Effector memory CD8-positive, alpha-beta T cell (primary cell): ENCODE measurements at places on chromosomes 3 and 15.
A peak's percentile ranks its signal among the peaks of the same experiment; 100 is the strongest.

- no peak for DNase-seq
Measured at GRCh38 chr3:39541917-39542329, 74.4 kb downstream of the MOBP start.

DNA sequence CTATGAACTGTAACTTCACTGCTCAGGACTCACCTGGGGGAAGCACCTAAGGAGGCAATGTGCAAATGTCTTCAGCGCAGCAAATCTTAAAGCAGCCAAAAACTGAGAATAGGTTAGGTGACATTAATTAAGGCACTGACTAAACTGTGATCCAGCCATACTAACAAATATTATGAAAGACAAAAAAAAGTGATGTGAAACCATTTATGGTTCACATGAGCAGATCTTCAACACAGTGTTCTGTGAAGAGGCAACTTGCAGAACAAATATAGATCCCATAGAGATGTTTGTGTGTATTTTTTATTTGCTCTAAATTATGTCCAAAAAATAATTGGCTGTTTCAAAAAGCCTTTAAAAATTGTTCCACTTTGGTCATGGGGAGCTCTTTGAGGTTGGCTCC, 24.1 kb upstream of the MITF start:
- DNase-seq = no peak

DNA sequence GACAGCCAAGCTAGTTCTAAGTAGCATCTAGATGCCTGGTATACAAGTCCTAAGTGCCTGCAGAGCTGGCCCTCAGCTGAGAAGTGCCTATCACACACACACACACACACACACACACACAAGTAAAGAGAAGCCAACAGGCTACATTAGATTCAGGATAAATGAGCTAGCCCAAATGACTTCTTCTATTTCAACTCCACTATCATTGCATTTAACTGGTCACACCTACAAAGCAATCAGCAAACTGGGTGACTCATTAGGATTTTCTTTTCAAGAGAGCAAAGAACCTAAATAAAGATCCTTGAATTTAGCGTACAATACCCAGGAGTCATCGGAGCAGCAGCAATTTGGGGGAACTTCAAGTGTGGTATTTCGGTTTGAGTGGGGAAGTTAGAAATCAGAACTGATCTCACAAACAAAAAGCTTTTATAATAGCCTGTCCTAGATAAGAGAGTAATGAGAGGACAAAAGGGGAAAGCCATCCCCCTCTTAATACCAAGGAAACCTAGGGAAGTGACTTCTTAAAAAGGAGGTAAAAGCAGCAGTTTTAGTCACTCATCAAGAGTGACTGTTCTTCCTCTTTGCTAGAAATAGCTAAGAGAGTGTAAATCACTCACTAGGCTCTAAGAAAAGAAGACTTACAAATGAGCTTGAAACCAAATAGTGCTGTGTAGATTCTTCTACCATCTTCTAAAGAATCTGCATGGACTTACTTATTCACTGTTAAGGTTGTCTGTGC, 112.7 kb downstream of the TNIK start:
- no peak for DNase-seq

GRCh38 chr3:195080125-195080524, 190.8 kb downstream of the XXYLT1 start:
- no peak for DNase-seq

- no peak for DNase-seq
Measured at GRCh38 chr3:141174674-141175073, 57.0 kb upstream of the PXYLP1 start.

GRCh38 chr3:134680796-134681521, 30.1 kb upstream of the KY start:
- no peak for DNase-seq

GRCh38 chr3:187783098-187783497, 37.8 kb upstream of the BCL6 start:
- DNase-seq = no peak

GRCh38 chr3:80060664-80061063, 292.9 kb upstream of the ROBO1 start:
- DNase-seq = no peak

- DNase-seq = no peak
Measured at GRCh38 chr3:128307781-128308469, 154.6 kb downstream of the EEFSEC start.

- no peak for DNase-seq
Measured at GRCh38 chr3:194565597-194566190, 67.5 kb downstream of the TMEM44 start.

- no peak for DNase-seq
Measured at GRCh38 chr3:63960048-63960711, 48.0 kb upstream of the SCAANT1 start.

GRCh38 chr3:55491296-55491816, 4.2 kb upstream of the WNT5A start:
- DNase-seq = no peak

DNA sequence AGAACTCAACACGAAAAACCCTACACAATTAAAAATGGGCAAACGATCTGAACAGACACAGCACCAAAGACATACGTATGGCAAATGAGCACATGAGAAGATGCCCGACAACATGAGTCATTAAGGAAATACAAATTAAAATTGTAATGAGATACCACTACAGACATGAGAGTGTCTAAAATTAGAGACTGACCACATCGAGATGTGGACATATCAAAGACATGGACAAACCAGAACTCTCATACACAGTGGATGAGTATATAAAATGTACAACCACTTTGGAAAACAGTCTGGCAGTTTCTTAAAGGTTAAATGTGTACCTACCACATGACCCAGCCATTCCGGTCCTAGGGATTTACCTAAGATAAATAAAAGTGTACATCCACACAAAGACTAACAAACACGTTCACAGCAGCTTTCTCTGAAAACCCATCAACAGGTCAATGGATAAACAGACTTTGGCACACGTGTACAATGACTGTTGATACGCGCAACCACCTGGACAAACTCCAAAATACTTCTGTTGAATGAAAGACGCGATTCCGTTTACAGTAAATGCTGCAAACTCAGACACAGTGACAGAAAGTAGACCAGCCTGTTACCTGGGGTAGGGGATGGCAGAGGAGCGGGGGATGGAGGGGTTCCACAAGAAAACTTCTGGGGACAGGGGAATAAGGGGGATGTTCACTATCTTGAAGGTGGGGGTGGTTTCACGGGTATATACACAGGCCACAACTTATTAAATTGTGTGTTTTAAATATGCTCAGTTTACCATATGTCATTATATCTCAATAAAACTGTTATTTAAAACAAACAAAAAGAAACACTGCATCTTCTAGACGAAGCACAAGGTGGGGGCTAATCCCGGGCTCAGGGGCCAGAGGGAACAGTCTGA, 2.1 kb downstream of the TNK2 start:
- no peak for DNase-seq

GRCh38 chr3:138971766-138972320, 24.8 kb downstream of the FOXL2NB start:
- DNase-seq = no peak

DNA sequence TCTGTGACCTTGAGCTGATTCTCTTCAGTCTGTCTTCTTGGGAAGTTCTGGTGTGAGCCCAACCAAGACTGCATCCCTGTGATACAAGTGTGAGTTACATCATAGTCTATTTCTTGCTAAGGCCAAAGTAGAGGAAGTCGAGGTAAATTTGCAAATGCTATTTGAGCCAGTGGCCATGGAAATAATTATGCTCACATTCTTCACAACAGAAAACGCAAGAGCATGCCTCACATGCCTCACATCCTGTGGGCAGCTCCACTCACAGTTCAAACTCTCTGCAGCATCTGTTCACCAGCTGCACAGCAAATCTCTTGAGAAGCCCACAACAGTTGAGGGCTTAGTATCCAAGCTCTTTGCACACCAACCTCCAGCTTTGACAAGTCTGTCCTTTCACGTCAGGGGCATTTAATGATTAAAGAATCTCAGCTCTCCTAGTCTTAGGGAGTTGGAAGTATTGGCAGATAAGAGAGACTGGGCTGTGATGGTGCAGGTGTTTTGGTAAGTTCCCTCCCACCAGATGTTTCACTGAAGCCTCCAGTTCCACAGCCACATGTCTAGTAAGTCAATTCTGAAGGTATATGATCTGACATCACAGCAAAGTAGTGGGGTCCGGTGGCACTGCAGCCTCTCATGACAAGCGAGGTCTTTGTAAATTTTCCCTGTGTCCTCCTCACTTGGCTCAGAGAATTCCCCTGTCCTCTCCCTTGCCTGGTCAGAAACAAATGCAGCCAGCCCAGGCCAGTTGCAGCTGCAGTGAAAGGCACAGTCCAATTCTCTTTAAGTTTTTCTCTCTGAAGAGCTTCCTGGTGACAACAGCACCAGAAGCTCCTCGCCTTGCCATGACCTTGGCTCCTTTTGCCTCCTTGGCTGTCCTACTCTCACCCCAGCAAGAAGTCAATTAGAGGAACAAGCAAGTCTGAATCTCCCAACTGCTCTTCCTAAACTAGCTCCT, 166.1 kb downstream of the SSR3 start:
- no peak for DNase-seq

DNA sequence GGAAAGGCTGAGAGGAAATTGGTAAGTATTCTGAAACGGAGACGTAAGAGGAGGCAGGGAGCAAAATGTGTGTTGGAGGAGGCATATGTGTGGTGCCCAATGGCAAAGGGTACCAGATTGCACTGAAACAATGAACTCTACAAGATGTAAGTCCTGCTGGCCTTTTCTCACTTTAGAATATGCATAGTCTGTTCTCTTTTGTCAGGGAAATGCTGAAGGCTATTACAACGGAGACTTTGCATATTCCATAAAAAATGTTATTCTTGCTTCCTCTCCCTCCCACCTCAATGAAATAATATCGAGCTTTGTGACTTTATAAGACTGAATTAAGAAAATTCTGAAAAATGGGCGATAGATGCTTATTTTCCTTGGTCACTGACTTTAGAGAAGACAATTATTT, 85.9 kb downstream of the PEX5L start:
- DNase-seq = no peak

- no peak for DNase-seq
Measured at GRCh38 chr3:38141952-38142273, 3.5 kb downstream of the MYD88 start.

DNA sequence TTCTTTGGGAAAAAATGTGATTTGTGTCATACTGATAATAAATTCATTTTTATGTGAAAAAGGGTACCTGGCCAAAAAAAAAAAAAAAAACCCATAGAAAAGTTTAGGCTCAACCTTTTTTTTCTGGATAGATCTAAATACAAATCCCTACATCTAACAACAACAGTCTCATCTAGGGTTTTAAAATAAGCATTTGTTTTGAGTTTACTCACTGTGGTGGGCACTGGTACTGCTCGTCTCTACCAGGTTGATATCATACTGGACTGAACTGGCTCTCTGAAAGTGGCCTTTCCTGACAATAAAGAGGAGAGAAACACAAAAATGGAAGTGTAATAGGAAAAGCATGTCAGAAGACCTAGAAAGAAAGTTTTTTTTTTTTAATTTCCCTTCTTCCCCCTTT, 52.0 kb downstream of the FBXO22 start:
- DNase-seq = no peak

DNA sequence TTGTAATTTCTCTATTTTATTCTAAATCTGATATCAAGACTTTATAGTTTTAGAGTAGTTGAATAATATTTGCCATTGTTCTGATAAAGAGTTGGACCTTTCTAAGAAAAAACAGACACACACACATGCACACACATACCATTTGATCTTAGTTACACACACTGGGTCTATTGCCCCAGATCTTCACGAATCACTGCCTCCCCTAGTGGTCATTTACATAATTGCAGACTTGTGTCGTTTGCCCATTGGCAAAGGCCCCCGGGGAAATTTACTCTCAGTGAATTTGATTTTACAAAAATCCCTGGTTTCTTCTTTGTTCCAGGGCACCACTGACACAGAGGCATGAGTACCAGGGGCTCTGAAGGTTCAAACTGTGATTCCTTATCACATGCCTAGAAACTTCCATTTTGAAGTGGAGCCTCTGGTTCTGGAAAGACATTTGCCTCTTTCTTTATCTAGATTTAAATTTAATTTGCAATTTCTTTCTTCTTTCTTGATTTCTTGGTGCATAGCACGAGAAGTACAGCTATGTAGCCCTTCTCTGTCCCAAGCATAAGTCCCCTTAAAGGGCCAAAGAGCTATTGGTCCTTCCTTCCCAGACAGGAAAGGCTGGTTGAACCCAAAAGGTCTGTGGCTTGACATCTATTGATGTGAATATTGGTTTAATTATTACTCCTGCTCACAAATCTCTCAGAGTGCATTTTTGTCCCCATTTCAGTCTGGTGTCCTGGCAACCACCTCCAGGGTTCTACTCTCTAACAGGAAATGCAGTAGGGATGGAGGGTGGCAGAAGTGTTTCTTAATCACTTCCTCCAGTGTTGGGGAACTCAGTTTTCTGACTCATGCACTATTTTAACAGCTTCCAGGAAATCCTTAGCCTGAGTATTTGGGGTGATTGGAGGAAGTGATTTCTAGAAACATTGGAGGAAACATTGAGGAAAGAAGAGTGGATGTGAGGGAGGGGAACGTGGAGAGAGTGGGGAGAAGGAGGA, 32.4 kb upstream of the SLC6A11 start:
- peak; percentile 27 for DNase-seq

GRCh38 chr3:174758943-174759342, 100.2 kb upstream of the NAALADL2 start:
- DNase-seq = no peak

DNA sequence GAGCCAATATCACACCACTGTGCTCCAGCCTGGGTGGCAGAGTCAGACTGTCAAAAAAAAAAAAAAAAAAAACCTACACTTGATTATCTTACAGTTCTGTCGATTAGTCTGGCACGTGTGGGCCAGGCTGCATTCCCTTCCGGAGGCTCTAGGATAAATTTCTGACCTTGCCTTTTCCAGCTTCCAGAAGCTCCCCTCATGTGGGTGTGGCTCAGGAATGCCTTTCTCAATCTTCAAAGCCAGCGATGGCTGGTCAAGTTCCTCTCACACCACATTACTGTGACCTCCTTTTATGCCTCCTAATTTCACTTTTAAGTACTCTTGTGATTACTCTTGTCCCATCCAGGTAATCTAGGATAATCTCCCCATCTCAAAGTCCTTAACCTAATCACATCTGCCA, 58.2 kb upstream of the DUT start:
- no peak for DNase-seq

GRCh38 chr15:88897456-88898194, 2.3 kb upstream of the HAPLN3 start:
- peak; percentile 25 for DNase-seq

- no peak for DNase-seq
Measured at GRCh38 chr3:71258116-71258515, 325.4 kb downstream of the FOXP1 start.

- DNase-seq = no peak
Measured at GRCh38 chr15:39657668-39658067, 76.8 kb downstream of the THBS1 start.

DNA sequence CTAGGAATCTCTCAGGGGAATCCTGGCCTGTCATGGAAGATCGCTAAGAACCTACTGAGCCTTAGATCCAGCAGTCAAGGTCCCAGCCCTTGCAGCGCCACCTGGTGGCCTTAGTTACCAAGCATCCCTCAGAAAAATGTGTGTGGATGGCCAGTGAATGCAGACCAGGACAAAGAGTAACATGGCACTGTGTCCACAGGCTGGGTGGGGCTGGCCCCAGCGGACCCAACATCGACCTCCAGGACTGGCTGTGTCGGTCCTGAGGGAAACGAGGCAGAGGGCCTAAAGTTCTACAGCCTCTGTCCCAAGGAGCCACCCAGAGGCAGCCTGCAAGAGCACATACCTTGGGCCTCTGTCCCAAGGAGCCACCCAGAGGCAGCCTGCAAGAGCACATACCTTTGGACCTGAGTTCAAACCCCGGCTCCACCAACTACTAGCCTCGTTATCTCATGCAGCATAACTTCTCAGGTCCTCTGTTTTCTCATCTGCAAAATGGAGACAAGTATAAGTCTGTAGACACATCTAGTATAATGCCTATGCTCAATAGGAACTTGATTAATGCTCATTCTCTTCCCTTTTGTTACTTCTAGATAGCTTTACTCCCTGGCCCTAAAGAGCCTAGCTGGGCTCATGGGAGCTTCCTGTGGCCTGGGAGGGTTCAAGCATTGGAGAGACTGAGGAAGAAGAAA, 57.5 kb upstream of the HERC1 start:
- DNase-seq = peak; percentile 69
